ENCODE measurements at places on chromosomes 5 and 9.

GRCh38 chr5:54184806-54185205 lies 125.6 kb downstream of the ARL15 start:
- no peak for DNase-seq

GRCh38 chr9:6096821-6097220 lies 81.4 kb upstream of the RANBP6 start:
- no peak for DNase-seq

DNA sequence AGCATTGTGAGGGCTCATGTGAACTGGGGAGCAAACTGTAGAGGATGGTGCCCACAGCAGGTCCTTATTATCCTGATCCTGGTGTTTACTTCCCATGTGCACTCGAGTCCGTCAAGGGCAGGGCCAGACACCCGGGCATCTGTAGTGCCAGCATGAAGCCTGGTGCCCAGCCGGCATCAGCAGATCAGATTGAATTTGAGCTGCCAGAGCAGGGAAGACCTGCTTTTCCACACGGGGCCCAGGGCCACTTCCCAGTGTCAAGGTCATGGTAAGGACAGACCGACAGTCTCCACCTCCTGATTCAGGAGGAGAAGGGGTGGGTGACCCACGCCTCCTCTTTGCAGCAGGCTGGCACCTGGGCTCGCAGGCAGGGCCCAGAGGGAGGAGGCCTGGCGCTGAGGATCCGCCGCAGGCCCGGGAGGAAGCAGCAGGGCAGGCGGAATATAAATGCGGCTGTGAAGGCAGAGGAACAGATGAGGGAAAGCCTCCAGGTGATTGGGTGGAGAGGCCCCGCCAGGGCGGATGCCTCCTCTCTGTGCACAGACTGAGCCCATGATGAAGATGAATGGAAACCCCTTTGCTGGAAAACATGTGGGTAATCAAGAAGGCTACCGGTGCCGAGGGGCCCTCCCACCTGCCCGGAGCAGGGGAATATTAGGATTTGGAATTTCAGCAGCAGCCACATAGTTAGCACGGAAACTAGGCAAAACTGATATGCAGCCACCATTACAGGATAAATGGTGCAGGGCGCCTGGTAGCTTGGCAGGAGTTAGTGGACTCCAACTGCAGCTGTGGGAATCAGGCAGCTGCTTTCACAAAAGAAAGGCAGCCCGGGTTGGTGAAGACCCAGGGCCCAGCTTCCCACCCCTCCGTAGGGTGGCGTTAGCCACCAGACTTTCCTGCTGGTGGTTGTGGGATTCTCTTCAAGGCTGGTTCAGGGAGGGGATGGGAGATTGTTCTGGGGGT lies 114.9 kb downstream of the GAPVD1 start:
- no peak for DNase-seq

- DNase-seq: no peak
These were observed 397.8 kb downstream of the TLE4 start for GRCh38 chr9:79969393-79970145.

GRCh38 chr9:13175732-13176131 lies 103.8 kb downstream of the MPDZ start:
- no peak for DNase-seq

DNA sequence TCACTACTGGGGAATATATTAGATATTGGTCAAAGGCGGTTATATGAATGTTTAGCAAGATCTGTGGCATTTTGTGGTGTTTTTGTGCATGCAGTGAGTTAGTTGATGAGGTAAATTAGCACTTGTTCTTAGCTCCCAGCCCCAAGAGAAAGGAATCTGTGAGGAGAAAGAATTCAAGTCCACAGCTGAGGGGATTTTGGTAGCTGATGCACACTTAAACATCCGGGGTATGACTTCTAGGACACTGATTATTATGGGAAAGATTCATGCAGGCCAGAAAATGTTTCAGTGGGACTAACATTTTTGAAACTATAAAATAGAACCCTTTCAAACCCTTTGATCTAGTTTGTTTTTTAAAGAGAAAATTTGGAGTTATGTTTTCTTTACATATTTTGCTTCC lies 118.2 kb upstream of the RPS23 start:
- DNase-seq: no peak

DNA sequence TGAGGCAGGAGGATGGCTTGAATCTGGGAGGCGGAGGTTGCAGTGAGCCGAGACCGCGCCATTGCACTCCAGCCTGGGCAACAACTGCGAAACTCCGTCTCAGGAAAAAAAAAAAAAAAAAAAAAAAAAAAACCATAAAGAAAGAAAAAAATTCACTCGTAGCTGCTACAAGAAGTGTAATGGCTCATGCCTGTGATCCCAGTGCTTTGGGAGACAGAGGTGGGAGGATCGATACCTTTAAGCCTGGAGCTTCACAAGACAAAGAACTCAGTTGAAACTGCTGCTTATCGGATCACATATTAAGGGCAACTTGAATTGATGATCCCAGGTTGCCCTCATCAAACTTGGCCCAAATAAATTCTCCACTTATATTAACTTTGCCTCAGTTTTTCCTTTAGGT lies 1.0 kb upstream of the ZCCHC7 start:
- no peak for DNase-seq

DNA sequence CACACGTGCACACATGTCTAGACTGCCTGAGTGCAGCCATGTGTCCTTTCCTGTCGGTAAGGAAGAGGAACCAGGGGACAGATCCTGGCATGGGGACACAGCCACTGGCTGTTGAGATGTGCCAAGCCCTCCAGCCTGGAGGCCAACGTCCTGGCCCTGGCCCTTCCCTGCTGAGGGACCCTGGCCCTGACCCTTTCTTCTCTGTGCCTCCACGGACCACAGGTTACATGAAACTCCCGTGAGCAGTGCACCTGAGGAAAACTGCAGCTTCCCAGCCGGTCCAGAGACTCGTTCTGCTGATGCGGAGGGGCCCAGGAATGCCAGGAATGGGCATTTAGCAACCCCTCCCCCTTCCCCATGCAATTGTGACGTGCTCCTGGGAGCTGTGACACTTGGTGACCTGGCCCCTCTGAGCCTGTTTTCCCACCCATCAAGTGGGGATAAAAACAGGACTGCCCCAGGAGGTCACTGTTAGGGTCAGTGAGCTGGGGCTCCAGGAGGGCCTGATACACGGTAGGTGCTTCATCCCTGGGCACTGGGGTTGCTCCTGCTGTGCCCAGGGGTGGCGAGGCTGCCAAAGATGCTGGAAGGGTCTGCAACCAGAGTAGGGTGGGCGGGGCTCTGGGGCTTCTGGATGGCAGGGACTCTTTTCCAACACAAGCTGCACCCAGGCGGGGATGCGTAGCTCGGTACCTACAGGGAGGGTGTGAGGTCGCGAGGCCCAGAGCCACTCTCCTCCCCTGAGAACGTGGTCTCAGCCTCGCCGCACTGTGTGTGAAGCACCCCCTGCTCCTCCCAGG lies 151.5 kb downstream of the C9orf50 start:
- DNase-seq: no peak

DNA sequence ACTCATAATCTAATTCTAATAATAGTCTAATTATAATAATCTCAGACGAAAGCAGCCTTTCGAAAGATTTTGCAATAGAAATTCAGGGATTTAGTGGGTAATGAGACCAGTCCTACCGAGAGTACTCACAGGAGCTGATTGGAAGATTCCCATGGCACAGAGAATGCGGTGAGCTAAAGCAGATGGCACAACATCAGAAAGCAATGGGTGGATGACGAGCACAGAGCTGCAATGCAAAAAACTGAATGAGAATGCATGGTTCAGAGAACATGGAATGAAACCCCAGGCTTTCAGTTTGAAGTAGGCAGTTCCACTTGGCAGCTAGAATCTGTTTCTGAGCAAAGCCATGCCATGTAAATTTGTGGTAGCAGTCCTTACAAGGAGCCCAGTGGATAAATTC lies 78.2 kb upstream of the SPINK5 start:
- no peak for DNase-seq

GRCh38 chr9:132795511-132796303 lies 82.4 kb downstream of the AK8 start:
- DNase-seq: no peak

- no peak for DNase-seq
These were observed 134.7 kb upstream of the TNPO1 start for GRCh38 chr5:72681781-72682180.

DNA sequence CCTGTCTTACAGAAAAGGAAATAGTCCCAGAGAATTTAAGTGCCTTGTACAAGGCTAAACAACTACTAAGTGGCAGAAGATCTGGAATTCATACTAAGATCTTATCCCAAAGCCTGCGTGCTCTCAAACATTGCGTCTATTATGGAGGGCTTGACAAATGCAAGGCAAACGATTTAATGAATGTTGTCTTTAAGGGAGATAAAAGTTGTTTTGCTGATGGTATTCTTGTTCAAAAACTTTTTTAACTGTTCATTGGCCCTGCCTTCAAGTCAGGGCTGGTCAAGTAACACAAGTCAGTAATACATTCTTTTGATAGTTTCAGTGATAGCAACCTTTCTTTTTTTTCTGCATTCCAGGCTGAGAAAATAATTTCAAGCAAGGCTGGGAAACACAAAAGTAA lies 1.7 kb upstream of the SLC38A9 start:
- DNase-seq: no peak

- DNase-seq: no peak
These were observed 16.2 kb upstream of the UGT3A1 start for GRCh38 chr5:36007366-36007765.

DNA sequence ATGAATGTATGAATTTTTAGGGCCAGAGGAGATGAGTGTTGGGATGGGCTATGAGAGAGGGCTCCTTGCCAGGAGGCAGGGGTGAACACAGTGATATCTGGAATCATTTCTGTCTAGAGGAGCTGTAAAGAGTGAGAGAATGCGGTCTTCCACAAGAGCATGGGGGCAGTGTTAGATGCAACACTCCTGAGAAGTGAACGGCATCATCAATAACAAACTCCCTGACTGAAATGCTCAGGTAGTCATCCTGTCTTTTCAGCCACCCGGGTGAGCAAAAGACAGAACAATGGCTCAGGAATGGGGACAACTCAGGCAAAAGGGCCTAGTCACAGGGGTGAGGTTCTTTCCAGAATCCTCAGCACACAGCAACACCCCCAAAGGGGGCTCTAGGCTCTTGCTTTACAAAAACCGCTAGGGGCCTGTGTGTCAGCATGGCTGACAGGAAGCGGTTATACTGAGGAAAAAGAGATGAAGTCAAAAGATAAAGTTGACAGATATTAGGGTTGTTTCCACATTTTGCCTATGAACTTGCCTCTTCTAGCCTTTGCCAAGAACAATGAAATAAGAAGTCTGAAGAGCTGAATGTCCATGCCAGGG lies 104.6 kb upstream of the LRRTM2 start:
- DNase-seq: no peak

- peak; percentile 69 for DNase-seq
These were observed 19.2 kb upstream of the NDST1 start for GRCh38 chr5:150488519-150489359.

DNA sequence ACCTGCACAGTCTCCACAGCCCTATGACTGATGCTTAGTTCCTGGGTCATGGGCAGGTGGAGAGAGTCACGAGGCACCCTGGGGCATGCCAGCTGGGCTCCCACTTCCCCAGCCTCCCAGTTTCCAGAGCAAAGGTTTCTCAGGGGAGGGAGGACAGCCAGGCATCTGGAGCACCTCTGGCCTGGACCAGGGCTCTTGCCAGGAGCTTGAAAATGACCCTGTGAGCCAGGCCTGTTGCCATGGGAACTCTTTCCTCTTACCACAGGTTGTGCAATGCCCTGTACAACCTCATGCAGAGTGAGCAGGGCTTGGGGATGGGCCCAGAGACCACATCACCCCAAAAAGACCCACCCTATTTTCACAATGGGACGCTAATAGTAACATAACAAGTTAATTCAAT lies 113.1 kb downstream of the PSD2 start:
- DNase-seq: no peak

DNA sequence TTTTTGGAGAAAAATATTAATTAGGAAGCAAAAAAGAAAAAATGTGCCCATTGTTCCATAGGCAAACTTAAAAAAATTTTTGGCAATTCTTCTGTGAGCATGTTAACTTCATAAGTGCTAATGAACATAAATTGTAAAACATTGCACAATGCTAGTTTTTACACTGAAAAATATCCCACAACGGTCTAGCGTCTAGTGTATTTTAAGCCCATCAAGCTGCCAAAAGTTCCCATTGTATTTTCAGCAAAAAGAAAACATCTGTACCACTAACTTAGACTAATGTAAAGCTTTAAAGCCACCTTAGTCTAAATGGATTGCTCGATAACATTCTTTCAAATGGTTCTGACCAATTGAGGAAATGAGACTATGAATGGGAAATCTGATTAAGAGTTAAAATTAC lies 2.8 kb downstream of the NR6A1 start:
- no peak for DNase-seq

- no peak for DNase-seq
These were observed 21.5 kb upstream of the LPCAT1 start for GRCh38 chr5:1545126-1545804.

DNA sequence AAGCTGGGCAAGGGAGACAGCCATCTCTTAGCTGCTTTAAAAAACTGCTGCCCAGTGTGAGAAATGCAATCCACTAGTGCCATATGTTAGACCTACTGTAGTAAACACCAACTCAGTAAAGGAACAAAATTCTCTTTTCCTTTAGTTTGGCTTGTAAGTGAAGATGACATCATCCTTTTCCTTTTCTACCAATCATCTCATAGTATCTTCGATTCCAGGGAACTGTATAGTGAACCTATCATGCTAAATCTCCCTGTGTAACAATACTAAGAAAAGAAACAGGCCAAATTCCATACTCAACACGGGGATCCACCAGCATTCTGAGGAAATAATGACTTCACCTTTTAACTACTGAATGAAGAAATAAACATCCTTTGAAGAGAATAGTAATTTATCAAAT lies 100.1 kb downstream of the RAPGEF6 start:
- no peak for DNase-seq

DNA sequence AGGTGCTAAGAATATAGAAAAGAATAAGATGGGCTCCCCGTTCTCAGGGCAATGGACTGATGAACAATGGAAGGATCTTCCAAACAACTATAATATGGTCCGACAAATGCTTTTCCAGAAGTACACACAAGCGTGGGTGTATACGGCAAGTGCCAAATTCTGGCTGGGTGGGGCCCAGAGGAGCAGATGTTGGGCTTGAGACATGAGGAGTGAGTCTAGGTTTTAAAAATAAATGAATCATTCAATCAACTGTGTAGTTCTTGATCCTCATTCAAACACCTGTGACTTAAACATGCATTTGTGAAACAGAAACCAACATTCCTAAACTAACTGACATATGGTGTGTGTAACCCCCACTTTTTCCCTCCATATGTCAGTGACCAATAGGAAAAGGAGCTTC lies 47.9 kb downstream of the MFAP3 start:
- DNase-seq: no peak

GRCh38 chr9:76943054-76943453 lies 37.1 kb upstream of the PRUNE2 start:
- DNase-seq: no peak

DNA sequence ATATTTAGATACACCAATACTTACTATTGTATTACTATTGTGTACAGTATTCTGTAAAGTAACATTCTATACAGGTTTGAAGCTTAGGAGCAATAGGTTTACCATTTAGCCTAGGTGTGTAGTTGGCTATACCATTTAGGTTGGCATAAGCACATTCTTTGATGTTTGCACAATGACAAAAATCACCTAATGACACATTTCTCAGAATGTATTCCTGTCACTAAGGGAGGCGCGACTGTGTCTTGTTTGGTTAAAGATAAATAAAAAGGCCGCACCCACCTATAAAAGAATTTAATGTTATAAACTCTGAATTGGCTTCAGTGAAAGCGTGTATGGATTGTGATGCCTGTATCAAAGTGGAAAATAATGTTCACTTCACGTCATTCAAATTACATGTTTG lies 1815.4 kb upstream of the CDH6 start:
- no peak for DNase-seq
